ENCODE measurements at places on chromosomes 3 and 15.

DNA sequence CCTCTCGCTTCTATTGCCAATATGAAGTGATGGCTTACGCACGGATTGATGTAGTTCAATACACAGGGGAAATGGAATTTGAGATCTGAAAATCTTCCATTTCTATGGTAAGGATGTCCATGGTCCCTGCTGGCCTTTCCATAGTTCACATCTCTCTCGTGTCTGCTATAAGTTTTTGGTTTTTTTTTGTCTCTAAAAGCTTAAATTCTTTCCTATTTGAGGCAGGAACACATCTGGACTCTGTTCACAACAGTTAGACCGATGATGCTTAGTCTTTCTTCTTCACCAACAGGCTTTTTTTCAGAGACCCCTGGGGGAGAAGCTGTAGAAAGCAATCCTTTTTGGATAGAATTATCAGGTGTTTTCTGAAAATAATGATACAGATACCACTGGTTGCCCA is 108.1 kb downstream of the XXYLT1 start:
- DNase-seq, result no peak

- DNase-seq, result no peak
These were observed 8.7 kb downstream of the NPTN start for GRCh38 chr15:73624530-73624929.

DNA sequence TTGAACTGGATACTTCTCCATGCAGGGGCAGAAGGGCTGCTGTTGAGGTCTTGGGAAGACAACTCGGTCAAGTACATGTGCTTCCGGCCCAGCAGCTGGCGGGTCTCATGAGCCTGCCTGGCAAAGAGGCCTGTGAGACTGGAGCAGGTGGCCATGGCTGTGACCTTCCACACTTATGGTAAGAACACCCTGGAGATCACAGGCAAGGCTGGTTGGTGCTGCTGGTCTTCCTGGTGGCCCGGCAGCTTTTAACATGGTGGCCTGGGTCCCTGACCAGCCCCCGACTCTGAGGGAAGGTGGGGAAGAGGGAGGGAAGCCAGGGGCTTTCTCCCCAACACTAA is 15.4 kb downstream of the CHRD start:
- no peak for DNase-seq

GRCh38 chr3:177350121-177350520 is 152.8 kb upstream of the TBL1XR1 start:
- no peak for DNase-seq

DNA sequence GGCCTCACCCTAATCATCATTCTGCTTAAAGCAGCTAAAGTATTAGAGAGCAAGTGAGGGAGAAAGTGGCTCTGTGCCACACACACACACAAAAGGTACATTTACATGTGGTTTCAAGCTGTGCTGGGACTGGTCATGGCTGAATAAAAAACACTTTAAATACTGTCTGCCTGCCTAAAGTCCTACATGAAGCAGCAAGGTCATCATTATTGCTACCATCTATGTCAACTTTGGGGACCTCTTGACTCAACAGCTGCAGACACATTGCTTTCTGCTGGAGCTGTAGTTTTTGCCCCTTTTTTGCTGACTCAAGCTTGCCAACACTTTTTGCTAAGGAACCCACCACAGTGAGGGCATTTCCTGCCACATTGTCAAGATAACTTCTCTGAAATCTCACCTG is 1237.9 kb downstream of the ROBO2 start:
- DNase-seq, result no peak

GRCh38 chr3:134693804-134694203 is 43.0 kb upstream of the KY start:
- no peak for DNase-seq

DNA sequence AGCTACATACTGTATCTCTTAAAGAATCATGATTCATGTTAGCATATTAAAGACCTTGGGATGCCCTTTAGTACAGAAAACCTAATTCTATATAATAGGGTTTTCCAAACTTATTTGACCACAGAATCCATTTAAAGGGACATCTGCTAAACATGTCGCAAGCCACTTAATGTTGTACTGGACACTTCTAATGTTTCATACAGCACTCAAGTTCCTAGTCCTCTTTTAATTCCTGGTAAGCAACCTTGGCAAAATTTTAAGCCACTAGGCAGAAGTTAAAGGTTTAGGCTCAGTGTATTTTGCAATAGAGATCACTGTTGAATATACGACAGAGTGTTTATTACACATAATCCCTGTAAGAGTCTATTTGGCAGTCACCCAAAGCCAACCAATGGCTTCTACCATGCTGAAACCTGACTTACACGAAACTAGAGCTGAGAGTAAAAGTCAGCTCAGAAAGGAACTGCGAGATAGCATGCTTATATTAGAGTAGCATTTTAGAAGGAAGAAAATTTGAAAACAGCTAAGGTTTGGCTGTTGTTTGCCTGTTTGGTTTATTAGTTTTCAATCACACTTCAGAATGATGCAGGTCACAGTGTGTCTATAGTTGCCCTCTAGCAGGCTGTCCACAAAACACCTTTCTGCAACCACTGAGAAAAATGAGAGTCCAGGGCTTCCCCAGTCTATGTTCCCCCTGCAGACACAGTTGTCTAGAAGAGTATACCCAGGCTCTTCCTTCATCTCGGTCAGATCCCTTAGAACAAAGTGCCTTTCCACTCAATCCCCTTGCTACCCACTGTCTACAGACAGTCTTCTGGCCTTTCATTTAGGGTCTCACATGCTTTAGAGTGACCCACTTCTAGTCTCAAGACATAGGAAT is 104.4 kb downstream of the FMN1 start:
- DNase-seq, result no peak
